ENCODE measurements at places on chromosomes 4 and X. TPM values are rescaled to one million over a fixed set of nuclear protein-coding genes. Genes with fewer than 3 reads are reported as not detected.
A peak's percentile ranks its signal among the peaks of the same experiment; 100 is the strongest.

The GLRA2 gene
- polyA plus RNA-seq, result not detected

The PWWP3B gene
- polyA plus RNA-seq, result not detected

DNA sequence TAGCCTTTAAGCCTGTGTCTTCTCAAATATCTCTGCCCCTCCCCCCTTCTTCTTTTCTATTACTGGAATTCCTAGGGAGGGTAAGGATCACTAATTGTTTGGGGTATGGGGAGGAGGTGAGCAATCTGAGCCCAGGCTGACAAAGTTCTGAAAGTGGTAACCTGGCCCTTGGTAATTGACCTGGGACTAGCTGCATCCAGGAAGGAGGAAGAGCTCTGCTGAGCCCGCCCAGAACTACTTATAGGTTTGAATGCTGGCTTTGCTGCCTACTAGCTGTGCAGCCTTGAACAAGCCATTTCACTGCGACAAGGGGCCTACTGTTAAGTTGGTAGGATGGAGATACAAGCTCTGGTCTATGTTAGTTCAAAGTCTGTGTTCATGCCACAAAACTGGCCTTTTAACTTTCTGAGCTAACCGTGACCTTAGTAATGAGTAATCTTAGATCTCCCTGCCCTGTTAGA lies 37.8 kb downstream of the DGKK start:
- no peak overlapping the region for H3K27ac ChIP-seq
- no peak overlapping the region for H3K4me3 ChIP-seq
- H3K4me1 ChIP-seq, result no peaks in the 10 kb centered on the region
- no peaks in the 10 kb centered on the region for H3K36me3 ChIP-seq

The PLK4 gene
- not detected for polyA plus RNA-seq

DNA sequence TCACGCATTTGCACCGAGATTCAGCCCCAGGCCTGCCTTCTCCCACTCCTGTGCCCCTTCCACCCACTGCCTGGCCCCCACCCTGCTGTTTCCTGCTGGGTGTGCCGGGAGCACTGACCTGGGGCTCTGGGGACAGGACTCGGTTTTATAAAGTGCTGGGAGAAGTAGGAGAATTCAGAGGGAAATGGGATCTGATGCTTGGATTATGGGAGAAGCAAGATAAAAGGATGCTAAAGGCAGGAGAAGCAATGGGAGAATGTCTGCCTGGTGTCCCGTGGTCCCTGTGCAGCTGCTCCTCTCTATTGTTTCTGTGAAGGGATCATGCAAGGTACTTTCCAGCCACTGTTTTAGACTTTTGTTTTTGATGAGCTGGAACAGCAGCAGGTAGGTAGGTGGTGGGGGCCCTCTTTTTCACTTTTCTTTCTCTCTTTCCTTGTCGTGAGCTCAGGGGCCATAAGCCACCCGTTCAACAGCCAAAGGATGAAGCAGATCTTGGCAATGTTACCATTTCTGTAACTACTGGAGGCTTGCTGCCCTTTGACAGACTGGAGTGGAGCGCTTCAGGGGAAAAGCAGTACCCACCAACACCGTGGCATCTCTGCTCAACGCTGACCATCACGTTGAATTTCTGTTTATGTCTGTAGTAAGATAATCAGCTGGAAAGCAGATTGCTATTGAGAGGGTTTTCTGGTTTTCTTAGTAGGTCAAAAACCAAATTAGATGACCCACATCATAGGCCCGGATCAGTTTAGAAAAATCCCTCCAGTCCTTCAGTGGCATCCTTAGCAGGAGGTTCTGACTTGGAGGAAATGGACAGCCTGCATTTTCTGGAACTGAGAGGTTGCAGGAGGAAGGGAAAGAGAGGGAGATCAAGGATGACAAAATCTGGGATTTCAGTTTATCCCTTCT lies 63.8 kb upstream of the ENPP6 start:
- H3K4me1 ChIP-seq, result peaks cover 51% of the 10 kb centered on the region
- H3K27ac ChIP-seq, result peak overlapping the region; percentile 6
- no peak for DNase-seq
- H3K27me3 ChIP-seq, result no peaks in the 10 kb centered on the region
- H3K36me3 ChIP-seq, result peaks cover 3% of the 10 kb centered on the region

- peaks cover 8% of the 10 kb centered on the region for H3K36me3 ChIP-seq
- no peaks in the 10 kb centered on the region for H3K4me1 ChIP-seq
- H3K27me3 ChIP-seq, result peaks cover 9% of the 10 kb centered on the region
- H3K4me3 ChIP-seq, result no peak overlapping the region
- no peak overlapping the region for H3K27ac ChIP-seq
These were observed 291.6 kb upstream of the HS3ST1 start for GRCh38 chr4:11720292-11720691.

- no peak overlapping the region for H3K27ac ChIP-seq
- DNase-seq, result no peak
- no peaks in the 10 kb centered on the region for H3K36me3 ChIP-seq
- H3K27me3 ChIP-seq, result no peaks in the 10 kb centered on the region
- no peak overlapping the region for H3K4me3 ChIP-seq
- peaks cover 40% of the 10 kb centered on the region for H3K4me1 ChIP-seq
These were observed 10.7 kb downstream of the USP9X start for GRCh38 chrX:41095908-41096307.

DNA sequence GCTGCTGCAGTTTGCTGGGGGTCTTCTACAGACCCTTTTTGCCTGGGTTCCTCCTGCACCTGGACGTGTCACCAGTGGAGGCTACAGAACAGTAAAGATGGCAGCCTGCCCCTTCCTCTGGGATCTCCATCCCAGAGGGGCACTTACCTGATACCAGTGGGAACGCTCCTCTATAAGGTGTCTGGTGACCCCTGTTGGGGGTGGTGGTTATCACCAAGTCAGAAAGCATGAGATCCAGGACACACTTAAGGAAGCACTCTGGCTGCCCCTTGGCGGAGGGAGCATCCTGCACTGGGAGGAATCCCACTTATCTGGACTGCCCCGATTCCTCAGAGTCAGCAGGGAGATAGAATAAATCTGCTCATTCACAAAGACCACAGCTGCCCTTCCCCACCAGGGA lies 218.9 kb upstream of the GALNTL6 start:
- no peaks in the 10 kb centered on the region for H3K27me3 ChIP-seq
- H3K27ac ChIP-seq, result no peak overlapping the region
- no peaks in the 10 kb centered on the region for H3K36me3 ChIP-seq
- no peak for DNase-seq
- H3K4me1 ChIP-seq, result no peaks in the 10 kb centered on the region

DNA sequence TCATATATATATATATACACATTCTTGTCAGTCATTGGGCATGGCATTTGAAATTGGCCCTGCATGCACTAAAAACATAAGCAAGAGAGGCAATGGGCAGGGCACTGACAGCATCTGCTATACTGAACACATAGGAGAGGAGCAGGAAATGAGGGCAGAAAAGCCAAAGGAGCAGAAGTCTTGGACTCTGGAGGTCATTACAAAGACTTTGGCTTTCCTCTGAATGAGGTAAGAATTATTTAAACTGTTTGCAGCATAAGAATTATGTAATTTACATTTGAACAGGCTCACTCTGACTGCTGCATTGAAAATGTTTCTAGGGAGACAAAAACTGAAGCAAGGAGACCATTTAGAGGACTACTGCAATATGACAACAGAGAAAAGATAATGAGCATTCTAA lies 396.5 kb downstream of the PRDM5 start:
- H3K27me3 ChIP-seq, result no peaks in the 10 kb centered on the region
- H3K27ac ChIP-seq, result no peak overlapping the region
- H3K4me3 ChIP-seq, result no peak overlapping the region
- no peak for DNase-seq
- H3K36me3 ChIP-seq, result no peaks in the 10 kb centered on the region

DNA sequence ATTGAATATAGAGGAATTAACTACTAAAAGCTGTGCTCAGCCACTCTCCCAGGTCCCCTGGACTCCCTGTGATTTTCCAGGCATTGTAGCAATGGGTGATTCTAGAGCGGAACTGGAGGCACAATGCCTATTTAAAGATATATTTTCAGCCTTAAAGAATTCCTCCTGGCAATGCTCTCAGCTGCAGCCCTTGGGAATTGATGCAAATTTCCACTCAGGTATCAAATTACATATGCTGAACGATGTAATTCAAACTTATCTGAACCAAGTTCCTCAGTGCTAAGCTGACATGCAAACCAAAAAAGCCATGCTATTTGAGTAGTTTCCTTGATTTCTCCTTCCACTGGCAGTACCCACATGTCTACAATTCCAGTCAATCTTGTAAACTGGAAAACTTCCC lies 86.3 kb upstream of the GABRA3 start:
- no peaks in the 10 kb centered on the region for H3K4me1 ChIP-seq
- H3K27me3 ChIP-seq, result no peaks in the 10 kb centered on the region
- DNase-seq, result no peak
- H3K4me3 ChIP-seq, result no peak overlapping the region
- H3K36me3 ChIP-seq, result no peaks in the 10 kb centered on the region
- H3K27ac ChIP-seq, result no peak overlapping the region

The VSIG1 gene
- 0.80 TPM for polyA plus RNA-seq

- no peak for DNase-seq
- H3K36me3 ChIP-seq, result no peaks in the 10 kb centered on the region
- no peaks in the 10 kb centered on the region for H3K4me1 ChIP-seq
- no peak overlapping the region for H3K27ac ChIP-seq
- no peak overlapping the region for H3K4me3 ChIP-seq
These were observed 1639.6 kb upstream of the PCDH10 start for GRCh38 chr4:131509521-131509920.

The LANCL3 gene
- polyA plus RNA-seq, result not detected

GRCh38 chr4:182215148-182215547 lies 28.1 kb upstream of the TENM3 start:
- no peaks in the 10 kb centered on the region for H3K36me3 ChIP-seq
- DNase-seq, result no peak
- no peak overlapping the region for H3K4me3 ChIP-seq
- H3K4me1 ChIP-seq, result no peaks in the 10 kb centered on the region
- H3K27ac ChIP-seq, result no peak overlapping the region
- no peaks in the 10 kb centered on the region for H3K27me3 ChIP-seq

The PRPS1 gene
- 51.5 TPM for polyA plus RNA-seq

The RNF175 gene
- polyA plus RNA-seq, result 0.69 TPM

GRCh38 chrX:43003939-43004338 lies 226.0 kb upstream of the PPP1R2C start:
- H3K27me3 ChIP-seq, result no peaks in the 10 kb centered on the region
- no peaks in the 10 kb centered on the region for H3K36me3 ChIP-seq
- H3K4me1 ChIP-seq, result peaks cover 22% of the 10 kb centered on the region
- no peak for DNase-seq
- no peak overlapping the region for H3K27ac ChIP-seq

GRCh38 chrX:119489212-119490074 lies 21.2 kb downstream of the SLC25A5 start:
- H3K27ac ChIP-seq, result no peak overlapping the region
- no peak overlapping the region for H3K4me3 ChIP-seq
- no peaks in the 10 kb centered on the region for H3K27me3 ChIP-seq
- no peaks in the 10 kb centered on the region for H3K4me1 ChIP-seq
- no peak for DNase-seq

- no peak overlapping the region for H3K27ac ChIP-seq
- no peaks in the 10 kb centered on the region for H3K36me3 ChIP-seq
- no peaks in the 10 kb centered on the region for H3K27me3 ChIP-seq
- no peak overlapping the region for H3K4me3 ChIP-seq
- H3K4me1 ChIP-seq, result no peaks in the 10 kb centered on the region
These were observed 351.6 kb downstream of the NLGN4X start for GRCh38 chrX:5876984-5877596.

GRCh38 chr4:152996111-152996571 lies 60.0 kb downstream of the FHDC1 start:
- peaks cover 4% of the 10 kb centered on the region for H3K27me3 ChIP-seq
- DNase-seq, result no peak
- no peak overlapping the region for H3K4me3 ChIP-seq

DNA sequence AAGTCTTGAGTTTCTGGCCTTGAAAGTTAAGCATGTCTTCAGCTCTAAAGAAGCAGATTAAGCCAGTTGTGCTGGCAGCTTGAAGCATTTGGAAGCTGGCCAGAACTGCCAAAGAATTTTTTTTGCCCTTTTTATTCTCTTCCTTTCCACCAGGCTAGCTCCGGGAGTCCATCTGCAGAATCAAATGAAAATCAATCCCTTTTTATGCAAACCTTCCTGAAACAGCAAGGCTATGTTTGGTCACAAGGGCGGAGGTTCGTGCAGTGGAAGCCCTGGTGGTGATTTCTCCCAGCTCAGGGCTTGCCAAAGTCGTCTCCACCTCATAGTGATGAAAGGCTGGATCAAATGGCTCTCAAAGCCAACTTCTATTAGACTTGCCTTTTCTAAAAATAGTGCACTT lies 21.6 kb upstream of the C4orf54 start:
- DNase-seq, result no peak
- H3K27me3 ChIP-seq, result peaks cover 6% of the 10 kb centered on the region
- no peaks in the 10 kb centered on the region for H3K4me1 ChIP-seq
- H3K4me3 ChIP-seq, result no peak overlapping the region
- H3K36me3 ChIP-seq, result no peaks in the 10 kb centered on the region

GRCh38 chr4:141731481-141731880 lies 95.1 kb downstream of the IL15 start:
- H3K4me1 ChIP-seq, result no peaks in the 10 kb centered on the region
- peaks cover 41% of the 10 kb centered on the region for H3K36me3 ChIP-seq
- H3K27me3 ChIP-seq, result no peaks in the 10 kb centered on the region
- no peak overlapping the region for H3K27ac ChIP-seq
- no peak overlapping the region for H3K4me3 ChIP-seq

The CTAG2 gene
- polyA plus RNA-seq, result not detected
